H9 (cell line): ENCODE measurements at places on chromosomes 7 and 10.

DNA sequence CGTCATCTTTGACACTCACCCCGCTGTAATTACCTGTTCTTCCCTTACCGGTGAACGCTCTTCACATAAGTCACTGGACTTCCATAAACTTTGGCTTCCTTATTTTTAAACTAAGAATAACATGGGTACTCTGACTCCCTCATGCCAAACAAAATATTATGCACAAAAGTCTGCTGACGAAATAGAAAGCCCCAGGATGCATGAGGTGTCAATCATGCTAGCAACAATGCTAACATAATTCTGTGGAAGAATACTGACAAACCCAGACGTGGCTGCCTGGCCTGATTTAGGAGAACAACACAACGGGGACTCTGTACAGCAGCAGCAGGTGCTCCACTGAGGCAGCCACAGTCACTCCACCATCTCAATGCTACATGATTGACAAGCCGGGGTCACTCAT is 137.5 kb downstream of the CCDC71L start:
- no peak for DNase-seq

- DNase-seq, result no peak
Measured at GRCh38 chr7:113176836-113177235, 58.5 kb upstream of the SMIM30 start.

DNA sequence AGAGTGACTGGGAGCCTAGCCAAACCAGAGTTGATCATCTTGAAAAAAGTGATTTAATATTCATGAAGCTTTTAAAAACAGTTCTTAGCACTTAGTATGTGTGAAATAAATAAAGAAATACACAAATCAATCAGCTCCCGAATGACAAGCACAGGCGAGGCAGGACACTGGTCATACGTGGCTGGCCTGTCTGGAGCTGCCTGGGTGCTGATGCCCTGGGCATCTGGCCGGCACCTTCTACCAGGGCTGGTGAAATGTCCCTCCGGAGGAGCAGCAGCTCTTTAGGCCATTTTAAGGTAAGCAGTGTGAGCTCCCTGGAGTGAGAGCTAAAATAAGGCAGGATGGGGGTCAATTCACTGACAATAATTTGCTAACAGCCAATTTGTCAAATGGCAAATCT is 23.7 kb downstream of the IL15RA start:
- no peak for DNase-seq

GRCh38 chr10:22611425-22612115 is 102.8 kb downstream of the PIP4K2A start:
- no peak for DNase-seq

GRCh38 chr7:155999631-156000489 is 187.6 kb upstream of the SHH start:
- DNase-seq, result peak; percentile 14

DNA sequence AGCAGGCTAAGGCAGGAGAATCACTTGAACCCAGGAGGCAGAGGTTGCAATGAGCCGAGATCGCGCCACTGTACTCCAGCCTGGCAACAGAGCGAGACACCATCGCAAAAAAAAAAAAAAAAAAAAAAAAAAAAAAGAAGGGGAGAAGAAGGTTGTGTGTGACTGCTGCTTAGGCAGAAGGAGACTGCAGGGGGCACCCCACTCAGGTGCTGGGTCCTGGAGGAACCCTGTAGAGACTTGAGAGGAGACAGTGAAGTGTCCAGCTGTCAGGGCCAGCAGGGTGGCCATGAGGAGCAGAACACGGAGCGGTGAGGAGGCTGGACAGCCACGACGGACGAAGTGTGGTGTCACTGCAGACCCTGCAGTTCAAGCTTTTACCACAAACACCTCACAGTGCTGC is 99.0 kb upstream of the NMT2 start:
- DNase-seq, result no peak

DNA sequence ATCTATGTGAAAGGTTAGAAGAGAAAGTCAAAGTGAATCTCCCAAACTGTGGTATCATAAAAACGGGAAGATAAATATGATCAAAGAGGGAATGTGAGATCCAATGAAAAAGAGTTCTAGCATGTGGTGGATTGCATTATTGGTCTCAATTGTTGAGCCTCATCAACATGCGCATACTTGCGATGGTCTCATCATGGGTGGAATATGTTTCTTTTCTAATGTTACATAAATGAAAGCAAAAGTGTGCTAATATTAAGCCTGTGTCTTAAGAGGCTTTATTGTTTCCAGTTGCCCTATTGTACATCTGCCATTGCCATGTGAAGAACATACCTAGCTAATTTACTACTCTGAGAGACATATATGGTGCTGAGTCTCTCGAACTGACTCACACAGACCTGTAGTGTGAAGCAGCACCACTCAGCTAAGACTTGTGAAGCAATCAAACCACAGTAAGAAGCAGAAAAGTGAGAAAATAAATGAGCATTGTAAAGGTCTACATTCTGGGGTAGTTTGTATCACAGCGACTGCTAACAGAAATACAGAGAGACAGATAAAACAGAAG is 645.5 kb upstream of the PCDH15 start:
- DNase-seq, result no peak

GRCh38 chr10:95391164-95391563 is 100.4 kb upstream of the PDLIM1 start:
- no peak for DNase-seq

DNA sequence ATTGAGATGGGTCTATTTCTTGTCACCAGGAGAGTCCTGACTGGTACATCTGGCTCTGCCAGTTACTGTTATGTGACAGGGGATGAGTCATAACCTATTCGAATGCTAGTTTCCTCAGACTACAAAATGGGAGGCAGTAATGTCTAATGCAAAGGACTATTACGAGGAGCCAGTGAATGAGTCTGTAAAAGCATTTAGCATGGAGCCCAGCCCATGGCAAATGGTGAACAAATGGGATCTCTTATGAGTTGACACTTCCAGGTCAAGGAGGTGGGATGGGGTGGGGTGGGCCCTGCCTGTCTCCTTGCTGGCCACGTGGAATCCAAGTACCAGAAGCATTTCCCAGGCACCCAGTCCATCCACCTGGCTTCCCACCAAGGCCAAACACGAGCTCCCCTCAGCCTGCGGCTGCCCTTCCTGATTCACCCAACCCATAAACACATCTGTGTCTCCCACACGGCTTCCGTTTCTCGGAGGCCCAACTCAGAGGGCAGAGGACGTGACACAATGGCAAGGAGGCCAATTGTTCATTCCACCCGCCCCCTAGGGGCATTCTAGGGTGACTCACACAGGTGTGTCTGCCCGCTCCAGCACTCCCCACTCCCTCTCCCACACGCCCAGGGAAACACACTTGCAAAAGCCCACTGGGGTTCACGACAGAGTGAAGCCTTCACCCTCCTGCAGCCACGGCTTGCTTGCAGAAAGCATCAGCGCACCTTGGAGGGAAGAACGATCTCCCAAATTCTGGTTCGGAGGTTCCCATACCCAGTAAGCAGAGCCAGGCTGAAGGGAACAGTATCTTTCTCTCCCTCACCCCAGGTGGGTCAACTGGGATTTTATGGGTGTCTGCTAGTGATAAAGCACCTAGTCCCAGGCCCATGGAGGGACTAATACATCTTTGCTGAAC is 109.8 kb downstream of the SH3PXD2A start:
- DNase-seq, result peak; percentile 56

DNA sequence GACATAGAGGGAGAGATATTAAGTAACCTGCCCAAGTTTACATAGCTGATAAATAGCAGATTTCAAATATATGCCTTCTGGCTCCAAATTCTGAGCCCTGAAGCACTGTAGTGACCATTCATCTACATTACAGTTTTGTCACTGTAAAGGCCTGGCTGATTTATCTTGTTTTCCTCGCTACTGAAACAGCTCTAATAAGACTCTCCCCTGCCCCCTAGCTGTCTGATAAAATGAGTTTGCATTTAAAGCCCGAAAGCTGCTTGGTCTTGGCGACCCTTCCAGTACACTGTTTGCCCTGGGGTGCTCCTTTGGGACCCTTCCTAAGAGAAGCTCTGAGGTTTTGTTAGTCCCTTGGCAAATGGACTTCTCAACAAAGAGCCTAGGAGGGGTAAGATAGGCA is 59.7 kb upstream of the RAB11FIP2 start:
- no peak for DNase-seq

GRCh38 chr7:4815609-4816418 is 40.4 kb downstream of the AP5Z1 start:
- DNase-seq, result peak; percentile 26

DNA sequence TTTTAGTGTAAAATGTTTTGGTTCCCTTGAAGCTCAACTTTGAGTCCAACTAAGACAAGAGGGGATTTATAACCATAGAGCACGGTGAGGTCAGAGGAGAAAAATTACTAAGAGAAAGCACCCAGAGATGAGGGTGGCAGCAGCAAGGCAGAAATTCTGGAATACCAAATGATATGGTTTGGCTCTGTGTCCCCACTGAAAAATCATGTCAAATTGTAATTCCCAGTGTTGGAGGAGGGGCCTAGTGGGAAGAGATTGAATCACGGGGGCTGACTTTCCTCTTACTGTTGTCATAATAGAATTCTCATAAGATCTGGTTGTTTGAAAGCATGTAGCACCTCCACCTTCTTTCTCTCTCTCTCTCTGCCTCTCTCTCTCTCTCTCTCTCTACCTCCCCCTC is 19.4 kb upstream of the AKR1C1 start:
- DNase-seq, result no peak

DNA sequence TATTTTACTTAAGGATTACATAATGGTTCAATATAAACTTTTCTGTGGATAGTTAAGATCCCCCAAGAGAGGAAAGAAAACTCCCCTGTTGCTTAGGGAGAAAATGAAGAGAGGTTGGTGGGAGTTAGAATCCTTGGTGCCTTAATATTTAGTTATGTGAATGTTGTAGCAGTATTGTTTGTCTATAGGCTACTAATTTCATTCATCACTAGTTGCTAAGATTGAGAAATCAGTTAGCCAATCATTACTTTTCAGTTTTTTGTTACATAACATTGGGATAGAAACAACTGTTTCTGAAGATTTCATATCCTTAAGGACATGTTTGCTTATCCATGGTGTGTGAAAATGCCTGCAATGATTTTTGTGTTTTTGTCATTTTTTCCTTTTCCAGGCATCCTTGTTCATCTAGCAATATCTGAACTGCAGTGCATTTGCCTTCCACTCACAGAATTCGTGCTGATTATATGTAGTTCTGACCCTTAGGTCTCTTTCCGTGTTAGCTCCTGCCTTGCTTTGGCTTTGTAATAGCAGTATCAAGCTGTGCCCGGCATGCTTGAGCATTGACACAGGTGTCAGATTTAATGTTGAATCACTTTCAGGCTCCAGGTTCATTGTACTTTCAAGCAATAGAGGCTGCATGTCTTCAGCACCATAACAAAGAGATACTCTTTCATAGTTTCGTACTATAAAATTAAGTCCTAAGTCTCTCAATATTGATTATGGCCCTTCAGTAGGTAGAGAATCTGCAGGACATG is 85.0 kb downstream of the PODXL start:
- DNase-seq, result no peak

DNA sequence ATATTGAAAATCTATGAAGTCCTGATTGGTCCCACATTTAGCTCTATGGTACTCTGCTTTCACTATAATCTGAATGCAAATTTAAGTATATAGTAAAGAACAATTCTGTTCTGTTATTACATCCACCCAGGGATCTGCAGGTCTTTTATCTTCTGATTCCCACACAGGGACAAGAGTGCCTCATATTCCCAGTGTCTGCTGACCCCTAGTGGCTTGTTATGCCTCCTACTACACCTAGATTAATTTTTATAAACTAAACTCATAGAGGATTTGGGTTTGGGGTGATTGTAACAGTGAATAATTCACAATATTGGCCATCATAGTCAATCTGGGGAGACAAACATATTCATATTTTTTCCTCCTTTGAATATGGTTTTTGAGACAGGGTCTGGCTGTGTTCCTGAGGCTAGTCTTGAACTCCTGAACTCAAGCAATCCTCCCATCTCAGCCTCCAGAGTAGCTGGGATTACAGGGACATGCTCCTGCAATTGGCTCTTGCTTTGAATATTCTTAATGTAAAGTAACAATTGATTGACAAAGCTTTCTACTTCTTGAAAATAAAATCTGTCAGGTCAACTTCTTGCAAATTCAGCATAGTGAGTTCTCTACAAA is 282.1 kb downstream of the KCND2 start:
- DNase-seq, result peak; percentile 39

- no peak for DNase-seq
Measured at GRCh38 chr10:11560076-11560709, 51.3 kb downstream of the USP6NL start.

GRCh38 chr10:117925369-117925768 is 121.4 kb downstream of the RAB11FIP2 start:
- DNase-seq, result no peak

DNA sequence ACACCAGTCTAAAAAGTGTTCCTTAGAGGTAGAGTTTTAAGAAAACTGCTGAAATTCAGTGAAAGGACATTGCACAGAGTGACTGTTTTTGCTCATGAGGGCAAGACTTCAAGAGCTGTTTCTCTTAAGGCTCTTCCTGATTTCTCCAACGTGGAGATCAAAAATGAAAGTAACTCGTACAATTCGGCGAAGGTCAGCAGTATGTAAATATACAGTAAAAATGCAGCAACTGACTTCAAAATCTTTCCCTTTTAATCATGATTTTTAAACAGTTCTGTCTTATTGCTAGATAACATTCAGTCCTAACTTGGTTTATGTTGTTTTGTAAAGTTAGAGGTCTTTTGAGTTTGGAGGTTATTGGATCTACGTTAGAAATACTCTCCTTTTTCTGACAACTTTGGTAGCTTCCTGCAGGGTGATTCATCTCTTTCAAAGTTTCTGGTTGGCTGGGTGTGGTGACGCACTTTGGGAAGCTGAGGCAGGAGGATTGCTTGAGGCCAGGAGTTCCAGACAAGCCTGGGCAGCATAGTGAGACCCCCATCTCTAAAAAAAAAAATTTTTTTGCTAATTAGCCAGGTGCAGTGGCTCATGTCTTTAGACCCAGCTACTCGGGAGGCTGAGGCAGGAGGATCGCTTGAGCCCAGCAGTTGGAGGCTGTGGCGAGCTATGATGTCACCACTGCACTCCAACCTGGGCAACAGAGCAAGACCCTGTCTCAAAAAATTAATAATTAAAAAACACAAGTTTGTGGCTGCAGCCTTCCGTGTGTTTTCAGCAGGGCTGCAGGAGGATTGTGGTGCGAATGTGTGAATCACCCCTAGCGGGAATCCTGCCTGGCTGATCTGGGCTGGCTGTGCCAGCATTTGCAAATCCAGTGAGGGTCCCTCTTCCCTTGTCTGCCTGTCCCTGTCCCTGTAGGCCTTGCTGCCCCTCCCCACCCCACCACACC is 29.2 kb upstream of the AP5Z1 start:
- DNase-seq, result no peak

DNA sequence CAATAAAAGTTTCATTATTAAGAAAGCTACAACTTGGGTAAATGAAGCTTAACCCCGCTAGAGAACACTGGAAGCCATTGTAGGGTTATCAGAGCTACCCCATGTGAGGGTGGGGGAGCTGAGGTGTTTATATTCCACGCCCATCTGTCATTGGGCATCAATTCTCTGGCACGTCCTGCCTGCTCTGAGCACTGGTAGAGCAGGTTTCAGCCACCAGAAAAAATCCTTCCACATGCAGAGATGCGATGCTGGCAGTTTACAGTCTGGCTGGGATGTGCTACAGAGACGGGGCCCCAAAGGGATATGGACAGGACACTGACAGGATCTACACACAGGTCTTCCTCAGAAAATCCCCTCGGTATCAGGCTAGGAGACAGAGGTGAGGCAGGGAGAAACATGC is 15.9 kb upstream of the RAPGEF5 start:
- no peak for DNase-seq
